ENCODE measurements at places on chromosomes 16 and 17.

DNA sequence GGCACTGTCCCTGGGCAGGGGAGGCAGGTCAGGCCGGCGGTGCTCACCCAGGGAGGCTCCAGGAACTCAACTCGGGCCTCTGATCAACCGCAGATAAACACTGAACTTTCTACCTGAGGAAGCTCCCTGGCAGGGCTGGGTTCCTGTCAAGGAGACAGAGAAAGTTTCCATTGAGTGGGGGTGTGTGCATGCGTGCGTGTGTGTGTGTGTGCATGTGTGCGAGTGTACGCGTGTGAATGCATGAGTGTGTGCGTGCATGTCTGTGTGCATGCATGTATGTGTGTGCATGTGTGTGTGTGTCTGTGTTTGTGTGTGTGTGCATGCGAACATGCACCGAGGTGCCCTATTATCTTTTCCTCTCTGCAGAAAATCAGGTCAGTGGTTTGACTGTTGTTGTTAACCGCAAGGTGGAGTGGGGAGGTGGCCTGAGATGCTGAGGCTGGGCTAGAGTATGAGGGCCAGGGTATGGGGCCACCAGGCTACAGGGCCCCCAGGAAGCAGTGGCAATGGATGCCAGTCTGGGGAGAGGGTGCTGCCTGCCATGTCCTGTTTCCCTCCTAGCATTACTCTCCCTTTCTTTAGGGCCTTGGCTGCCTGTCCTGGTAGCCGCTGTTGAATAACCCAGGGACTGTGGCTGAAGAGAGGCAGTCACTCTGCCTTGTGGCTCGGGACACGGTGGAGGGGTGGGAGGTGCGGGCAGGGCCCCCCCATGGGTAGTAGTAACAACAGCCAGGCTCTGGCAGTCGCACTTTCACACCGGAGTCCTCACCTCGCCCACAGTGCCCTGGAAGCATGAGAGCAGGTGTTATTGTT lies 24.0 kb downstream of the CCR7 start:
- DNase-seq, result no peak

DNA sequence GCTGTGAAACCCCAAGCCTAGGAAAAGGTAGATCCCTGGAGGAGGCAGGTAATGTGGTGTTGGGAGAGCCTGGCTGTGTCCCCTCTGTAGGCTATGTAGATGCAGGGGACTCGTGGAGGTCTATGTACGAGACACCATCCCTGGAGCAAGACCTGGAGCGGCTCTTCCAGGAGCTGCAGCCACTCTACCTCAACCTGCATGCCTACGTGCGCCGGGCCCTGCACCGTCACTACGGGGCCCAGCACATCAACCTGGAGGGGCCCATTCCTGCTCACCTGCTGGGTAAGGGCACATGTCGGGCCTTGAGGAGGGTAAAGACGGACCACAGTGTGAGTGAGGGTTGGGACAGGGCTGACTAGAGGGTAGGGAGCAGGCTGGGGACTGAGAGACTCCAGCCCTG lies 12.0 kb downstream of the ACE start:
- DNase-seq, result no peak

- no peak for DNase-seq
These were observed 13.4 kb downstream of the CMC2 start for GRCh38 chr16:80993307-80993706.

DNA sequence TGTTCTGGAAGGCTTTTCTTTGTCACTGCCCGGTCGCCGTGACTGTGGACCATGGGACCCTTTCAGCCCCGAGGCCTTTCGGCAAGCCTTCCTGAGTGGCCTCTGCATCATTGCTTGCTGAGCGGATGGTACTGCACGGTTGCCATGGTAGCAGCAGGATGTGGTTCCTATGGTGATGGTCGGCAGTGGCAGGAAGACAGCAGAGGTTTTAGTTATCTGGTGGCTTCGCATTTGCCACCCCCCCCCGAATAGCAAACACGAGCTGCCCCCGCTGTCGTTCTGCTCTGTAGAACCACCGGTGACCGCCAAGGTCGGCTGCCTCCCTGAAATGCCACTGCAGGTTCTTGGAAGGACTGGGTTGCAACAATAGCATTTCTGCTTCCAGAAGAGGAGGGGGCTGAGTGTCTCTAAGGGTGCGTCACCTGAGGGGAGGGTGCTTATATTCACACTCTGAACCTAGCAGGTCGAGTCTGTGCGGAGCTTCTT lies 76.6 kb downstream of the CMIP start:
- DNase-seq, result no peak

DNA sequence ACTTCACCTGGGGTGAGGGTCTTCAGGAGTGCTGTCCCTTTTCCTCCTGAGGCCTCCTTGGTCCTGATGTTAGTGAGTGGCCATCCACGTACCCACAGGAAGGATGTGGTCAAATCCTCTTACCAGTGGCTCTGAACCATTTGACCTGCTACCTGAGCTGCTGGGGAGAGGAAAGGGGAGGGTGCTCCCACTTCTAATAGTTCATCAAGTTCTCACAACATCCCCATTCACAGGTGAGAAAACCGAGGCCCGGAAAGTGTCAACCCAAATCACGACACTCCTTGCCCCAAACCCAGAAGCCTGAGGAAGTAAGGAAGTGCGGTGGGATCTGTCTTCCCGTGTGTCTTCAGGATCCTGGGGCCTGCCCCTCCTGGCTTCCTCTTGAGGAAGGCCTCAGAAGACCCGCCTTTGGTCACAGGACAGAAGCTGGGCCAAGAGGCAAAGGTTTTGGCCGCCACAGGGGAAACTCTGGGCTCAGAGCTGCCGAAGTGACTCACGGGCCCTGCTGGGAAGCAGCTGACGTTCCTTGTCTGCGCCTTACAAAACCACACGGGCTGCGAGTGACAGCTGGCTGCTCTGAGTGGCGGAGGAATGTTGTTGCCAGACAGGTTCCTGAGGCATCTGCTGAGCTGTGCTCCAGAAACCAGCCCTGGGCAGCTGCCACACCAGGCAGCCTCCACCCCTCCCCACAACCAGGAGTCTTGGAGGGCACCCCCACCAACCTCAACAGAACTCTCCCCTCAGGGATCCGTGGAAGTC lies 13.9 kb upstream of the KIFC3 start:
- DNase-seq, result no peak

- no peak for DNase-seq
These were observed 73.7 kb downstream of the MAP2K4 start for GRCh38 chr17:12094336-12094735.

- DNase-seq, result no peak
These were observed 86.8 kb downstream of the CCT6B start for GRCh38 chr17:34874478-34874877.

- DNase-seq, result no peak
These were observed 1254.5 kb upstream of the GOT2 start for GRCh38 chr16:59988591-59988990.

- DNase-seq, result no peak
These were observed 139.1 kb upstream of the CACNG3 start for GRCh38 chr16:24116989-24117388.

Measured in HEK293T (cell line).